HFF-Myc (cell line): ENCODE measurements at places on chromosomes 12 and 14.
A peak's percentile ranks its signal among the peaks of the same experiment; 100 is the strongest.

DNA sequence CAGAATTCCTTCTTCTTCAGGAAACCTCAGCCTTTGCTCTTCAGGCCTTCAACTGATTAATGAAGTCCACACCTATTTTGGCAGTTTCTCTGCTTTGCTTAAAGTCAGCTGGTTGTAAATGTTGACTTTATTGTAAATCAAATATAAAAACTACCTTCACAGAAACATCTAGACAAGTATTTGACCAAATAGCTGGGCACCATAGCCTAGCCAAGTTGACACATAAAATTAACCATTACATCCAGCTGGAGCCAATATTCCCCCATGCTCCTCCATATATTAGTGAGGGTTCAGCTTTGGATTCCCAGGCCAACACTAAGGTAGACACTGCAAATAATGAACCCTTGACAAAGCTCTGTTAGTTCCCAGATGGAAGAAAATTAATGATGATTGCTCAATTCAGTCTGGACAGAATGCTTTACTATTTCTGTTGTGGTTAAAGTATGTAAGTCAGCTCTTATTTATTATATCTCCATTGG, 125.5 kb downstream of the ZFP36L1 start:
- no peak for DNase-seq

GRCh38 chr12:50825372-50825838, 17.3 kb upstream of the TMPRSS12 start:
- DNase-seq: peak; percentile 48

- DNase-seq: no peak
These were observed 32.6 kb downstream of the TRAF3 start for GRCh38 chr14:102809870-102810269.

DNA sequence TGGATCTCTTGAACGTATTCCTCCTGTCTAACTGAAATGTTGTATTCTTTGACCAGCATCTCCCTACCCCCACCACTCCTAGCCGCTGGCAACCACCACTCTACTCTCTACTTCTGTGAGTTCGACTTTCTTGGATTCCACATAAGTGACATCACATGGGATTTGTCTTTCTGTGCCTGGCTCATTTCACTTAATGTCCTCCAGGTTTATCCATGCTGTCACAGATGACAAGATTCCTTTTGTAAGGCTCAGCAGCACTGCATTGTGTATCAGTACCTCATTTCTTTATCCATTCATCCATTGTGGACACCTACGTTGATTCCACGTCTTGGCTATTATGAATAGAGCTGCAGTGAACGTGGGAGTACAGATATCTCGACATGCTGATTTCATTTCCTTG, 10.5 kb downstream of the PRKAB1 start:
- no peak for DNase-seq

GRCh38 chr12:42482041-42482747, 107.4 kb downstream of the PRICKLE1 start:
- no peak for DNase-seq

DNA sequence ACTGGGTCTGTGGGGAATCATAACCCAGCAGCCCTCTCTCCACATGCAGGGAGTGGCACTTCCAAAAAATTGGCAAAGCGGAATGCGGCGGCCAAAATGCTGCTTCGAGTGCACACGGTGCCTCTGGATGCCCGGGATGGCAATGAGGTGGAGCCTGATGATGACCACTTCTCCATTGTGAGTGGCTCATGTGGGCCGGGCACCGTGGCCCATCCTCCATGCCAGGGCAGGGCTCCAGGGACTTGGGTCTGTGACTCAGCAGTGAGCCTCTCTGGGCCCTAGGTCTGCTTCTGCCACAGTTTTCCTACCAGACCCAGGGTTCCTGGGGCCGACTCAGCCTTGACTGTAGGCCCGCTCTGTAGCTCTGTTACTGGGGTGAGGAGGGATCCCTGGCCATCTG, 2.2 kb downstream of the NPFF start:
- no peak for DNase-seq

DNA sequence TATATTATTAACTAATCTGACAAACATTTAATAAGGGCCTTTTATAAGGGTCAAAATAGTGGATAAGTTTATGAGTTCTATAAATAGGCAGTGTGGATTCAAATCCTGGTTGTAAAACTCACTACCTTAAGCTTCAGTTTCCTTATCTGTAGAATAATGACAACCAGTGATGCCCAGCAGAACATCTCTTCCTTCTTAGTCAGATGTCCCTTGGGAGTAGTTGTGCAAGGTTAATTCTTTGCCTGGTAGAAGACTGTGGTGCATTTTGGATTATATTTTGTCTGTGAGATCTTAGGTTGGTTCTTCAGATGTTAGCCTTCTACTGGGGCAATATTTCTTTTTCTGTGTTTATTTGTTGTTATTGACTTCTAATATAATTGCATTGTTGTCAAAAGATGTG, 59.5 kb downstream of the ARID2 start:
- DNase-seq: no peak

DNA sequence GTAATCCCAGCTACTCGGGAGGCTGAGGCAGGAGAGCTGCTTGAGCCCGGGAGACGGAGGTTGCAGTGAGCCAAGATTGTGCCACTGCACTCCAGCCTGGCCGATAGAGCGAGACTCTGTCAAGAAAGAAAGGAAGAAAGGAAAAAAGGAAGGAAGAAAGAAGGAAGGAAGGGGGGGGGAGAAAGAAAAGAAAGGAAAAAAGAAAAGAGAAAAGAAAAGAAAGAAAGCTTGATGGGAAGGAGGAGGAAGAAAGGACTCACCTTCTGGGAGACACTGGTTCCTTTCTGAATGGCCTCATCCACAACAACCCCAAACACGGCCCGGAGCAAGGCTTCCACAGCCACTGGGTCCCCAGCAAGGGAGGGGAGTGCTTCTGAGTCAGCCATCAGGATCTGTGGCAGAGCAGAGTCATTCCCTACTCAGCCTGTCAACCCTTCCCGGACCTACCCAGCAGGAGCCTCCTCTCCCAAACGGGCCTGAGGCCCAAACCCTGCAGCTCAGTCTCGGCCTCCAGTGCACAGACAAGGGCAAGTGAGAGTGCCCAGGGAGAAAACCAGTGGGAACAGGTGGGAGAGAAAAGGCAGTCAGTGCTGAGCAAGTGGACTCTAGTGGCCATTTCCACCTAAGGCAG, 7.3 kb upstream of the ZNF740 start:
- no peak for DNase-seq

DNA sequence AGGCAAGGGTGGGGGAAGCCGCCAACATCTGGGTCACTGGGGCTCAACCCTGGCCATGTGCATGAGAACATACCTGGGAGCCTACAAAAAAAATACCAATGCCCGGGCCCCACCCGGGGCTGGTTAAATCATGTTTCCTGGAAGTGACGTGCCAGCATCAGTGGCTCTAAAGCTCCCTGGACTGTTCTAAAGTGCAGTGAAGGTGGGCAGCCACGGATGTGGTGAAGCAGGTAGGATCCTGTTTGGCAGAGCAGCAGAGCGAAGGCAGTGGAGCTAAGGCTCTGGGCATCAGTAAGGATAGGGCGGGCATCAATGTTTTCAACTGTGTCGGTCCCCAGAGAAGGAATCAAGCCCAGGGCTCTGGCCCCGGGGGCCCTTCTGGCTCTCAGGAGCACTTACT, 525 bp upstream of the GPR68 start:
- DNase-seq: no peak

DNA sequence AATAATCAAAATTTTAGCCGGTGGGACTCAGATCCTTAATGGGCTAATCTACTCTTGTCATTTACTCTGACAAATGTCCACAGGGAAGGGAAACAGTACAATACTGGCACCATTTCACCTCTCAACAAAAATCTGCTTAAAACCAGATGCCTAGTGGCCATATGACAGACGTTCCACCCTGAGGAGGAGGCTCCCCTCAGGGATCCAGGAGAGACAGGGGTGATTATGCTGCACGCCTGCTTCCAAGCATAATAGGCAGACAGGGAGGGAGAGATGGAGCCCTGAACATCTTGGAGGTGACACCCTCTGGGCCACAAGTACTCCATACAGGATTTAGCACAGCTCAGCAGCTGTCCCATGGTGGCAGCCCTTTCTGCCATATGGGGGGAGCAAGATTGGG, 24.8 kb upstream of the AKAP6 start:
- DNase-seq: no peak

GRCh38 chr12:99024870-99025269, 379.8 kb downstream of the APAF1 start:
- DNase-seq: no peak

- no peak for DNase-seq
These were observed 14.0 kb downstream of the GPR68 start for GRCh38 chr14:91230397-91231035.

DNA sequence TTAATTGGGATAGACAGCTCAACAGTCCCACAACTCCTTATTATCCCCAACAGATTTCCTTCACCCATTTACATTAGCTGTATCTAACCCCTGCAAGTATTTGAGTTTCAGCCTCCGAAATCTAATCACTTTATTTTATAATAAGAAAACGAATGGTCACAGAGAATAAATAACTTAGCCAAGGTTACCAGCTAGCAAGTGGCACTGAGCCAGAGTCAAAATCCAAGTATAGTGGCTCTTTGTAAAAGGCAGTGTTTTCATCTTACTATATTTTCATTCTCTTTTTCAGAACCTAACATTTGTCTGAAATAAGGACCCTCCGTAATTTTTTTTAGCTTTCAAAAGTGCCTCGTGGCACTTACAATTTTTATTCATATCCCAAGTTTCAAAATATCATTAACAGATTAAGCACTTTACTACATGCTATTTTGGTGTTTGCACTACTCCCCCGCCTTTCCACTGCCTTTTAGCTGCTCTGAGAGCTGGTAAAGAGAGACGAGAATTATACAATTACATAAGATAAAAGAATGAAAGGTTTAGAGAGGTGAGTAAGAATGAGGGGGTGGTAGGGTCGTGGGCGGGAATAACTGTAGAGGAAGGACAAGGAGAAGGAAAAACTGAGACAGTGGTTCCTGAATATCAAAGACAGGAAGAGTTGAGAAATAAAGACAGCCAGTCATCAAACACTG, 3.7 kb upstream of the USP15 start:
- DNase-seq: no peak

DNA sequence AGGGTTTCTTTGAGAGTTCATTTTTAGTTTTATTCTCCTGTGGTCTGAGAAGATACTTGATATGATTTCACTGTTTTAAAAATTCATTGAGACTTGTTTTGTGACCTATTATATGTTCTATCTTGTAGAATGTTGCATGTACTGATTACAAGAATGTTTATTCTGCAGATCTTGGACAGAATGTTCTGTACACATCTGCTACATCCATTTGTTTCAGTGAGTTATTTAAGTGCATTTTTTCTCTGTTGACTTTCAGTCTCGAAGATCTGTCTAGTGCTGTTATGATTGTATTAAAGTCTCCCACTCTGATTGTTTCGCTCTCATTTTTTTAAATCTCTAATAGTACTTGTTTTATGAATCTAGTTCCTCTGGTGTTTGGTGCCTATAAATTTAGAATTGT, 1319.8 kb downstream of the TMEM121 start:
- no peak for DNase-seq

GRCh38 chr14:100640471-100641273, 53.5 kb upstream of the BEGAIN start:
- no peak for DNase-seq

DNA sequence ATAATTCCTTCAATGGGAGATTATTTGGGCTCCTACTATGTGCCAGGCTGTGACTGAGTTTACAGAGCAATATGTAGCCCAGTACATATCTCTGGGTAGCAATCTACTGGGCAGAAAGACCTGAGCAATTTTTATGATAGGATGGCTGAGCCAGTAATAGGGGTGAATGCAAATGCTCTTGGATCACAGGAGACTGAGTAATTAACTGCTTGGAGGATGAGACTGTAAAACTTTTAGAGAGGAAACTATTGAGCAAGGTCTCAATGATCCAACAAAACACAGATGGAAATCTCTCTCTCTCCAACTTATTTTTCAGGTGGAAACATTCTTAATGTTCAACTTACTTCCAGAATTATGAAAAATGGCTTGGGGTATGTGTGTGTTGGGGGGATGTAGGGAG, 402.2 kb downstream of the AEBP2 start:
- DNase-seq: no peak

DNA sequence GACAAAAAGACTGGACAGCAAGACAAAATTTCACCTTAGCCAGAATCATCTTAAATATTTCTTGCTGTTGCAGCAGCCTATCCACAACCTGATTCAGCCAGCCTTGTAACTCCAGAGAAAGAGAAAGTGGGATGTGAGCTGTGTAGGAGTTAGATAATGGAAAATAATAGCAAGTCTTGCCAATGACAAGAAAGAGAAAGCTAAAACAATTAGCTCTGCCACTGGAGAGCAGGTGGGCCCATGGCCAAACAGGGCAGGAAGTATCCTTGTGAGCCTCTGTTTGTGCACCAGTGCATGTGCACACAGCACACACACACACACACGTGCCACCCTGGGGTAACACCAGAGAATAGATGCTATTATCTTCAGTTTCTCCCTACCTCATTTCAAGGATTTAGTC, 106.0 kb upstream of the CCDC196 start:
- no peak for DNase-seq

DNA sequence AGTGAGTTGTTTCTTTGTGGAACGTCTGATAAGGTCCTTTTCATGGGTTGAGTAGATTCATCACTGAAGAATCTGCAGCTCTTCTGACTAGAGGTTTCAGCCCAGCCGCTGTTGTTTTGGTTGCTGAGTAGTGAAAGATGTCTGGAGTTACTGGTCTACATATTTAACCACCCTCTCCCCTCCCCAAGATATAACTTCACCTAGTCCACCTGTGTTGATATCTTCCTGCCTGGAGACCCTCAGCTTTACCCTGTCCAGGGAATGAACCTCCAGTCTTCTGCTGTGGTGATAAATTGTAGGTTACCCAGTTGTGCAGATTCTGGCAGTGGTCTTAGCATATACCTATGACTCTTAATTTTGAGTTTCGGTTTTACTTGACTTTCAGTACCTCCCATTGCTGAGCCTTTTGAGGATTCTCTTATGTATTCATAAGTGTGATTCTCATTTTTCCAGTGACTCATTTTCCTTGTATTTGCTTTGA, 62.9 kb downstream of the CCDC91 start:
- DNase-seq: no peak

DNA sequence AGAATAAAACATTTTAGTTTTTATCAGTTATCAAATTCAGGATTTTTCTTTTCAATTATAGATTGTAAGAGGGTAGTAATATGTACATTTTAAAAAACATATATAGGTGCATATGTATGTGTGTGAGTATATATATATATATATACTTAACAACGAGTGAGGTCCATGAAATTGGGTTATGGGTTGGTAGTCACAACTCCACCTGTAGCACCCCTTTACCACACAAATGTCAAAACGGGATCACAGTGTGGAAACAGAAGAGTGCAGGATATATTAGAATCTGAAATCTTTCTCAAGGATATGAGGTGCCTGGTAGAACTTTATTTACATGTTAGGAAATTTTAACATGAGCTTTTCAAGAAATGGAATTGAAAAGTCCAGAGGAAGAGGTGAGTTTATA, 31.3 kb downstream of the MIA2 start:
- no peak for DNase-seq

GRCh38 chr12:75717902-75718301, 206.5 kb upstream of the KRR1 start:
- DNase-seq: no peak

GRCh38 chr12:124869059-124869665, 5.5 kb upstream of the SCARB1 start:
- no peak for DNase-seq

- no peak for DNase-seq
These were observed 13.5 kb downstream of the SCNN1A start for GRCh38 chr12:6361834-6362233.

- no peak for DNase-seq
These were observed 4.9 kb downstream of the DDX54 start for GRCh38 chr12:113180333-113180732.

- no peak for DNase-seq
These were observed 5.8 kb downstream of the CACNB3 start for GRCh38 chr12:48824112-48824511.
